Hepatocyte (in vitro differentiated cells): ENCODE measurements at places on chromosomes 2 and 18.

- H3K4me1 ChIP-seq = no peaks in the 10 kb centered on the region
- H3K4me3 ChIP-seq = no peak overlapping the region
- no peak for DNase-seq
- H3K36me3 ChIP-seq = no peaks in the 10 kb centered on the region
- no peak overlapping the region for H3K27ac ChIP-seq
- no peaks in the 10 kb centered on the region for H3K27me3 ChIP-seq
These were observed 386.7 kb upstream of the CDH7 start for GRCh38 chr18:65363911-65364632.

- H3K27me3 ChIP-seq = no peaks in the 10 kb centered on the region
- no peak overlapping the region for H3K27ac ChIP-seq
- H3K36me3 ChIP-seq = no peaks in the 10 kb centered on the region
- no peak overlapping the region for H3K4me3 ChIP-seq
These were observed 212.5 kb downstream of the NEDD4L start for GRCh38 chr18:58256316-58257080.

DNA sequence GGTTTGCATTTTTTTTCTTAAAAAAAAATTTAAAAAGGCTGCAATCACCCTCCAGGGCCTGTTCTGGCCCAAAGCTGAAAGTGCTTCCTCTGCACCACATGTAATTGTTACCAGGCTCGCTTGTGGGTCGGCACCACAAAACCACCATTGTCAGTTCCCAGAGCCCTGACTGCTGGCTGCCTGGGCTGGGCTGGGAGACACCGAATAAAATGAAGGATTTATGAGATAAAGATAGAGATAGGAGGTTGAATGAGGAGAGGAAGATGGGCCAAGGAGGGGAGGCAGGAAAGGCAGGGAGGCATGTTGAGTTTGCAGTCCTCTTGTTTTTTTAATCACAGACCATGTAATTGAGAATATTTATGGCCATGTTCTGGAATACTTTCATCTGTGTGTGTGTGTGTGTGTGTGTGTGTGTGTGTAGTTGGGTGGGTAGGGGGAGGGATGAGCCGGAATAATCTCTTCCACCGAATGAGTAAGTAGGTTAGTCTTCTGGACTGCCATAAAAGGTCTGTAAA lies 14.7 kb downstream of the NRP2 start:
- H3K27ac ChIP-seq = peak overlapping the region; percentile 35
- DNase-seq = peak; percentile 63
- no peak overlapping the region for H3K4me3 ChIP-seq
- H3K27me3 ChIP-seq = no peaks in the 10 kb centered on the region
- H3K36me3 ChIP-seq = no peaks in the 10 kb centered on the region

- no peaks in the 10 kb centered on the region for H3K27me3 ChIP-seq
- no peak overlapping the region for H3K27ac ChIP-seq
- no peak overlapping the region for H3K4me3 ChIP-seq
- H3K4me1 ChIP-seq = peaks cover 6% of the 10 kb centered on the region
- peak; percentile 14 for DNase-seq
- H3K36me3 ChIP-seq = no peaks in the 10 kb centered on the region
These were observed 245.3 kb downstream of the STK39 start for GRCh38 chr2:168002021-168002553.

- H3K4me3 ChIP-seq = no peak overlapping the region
- no peaks in the 10 kb centered on the region for H3K36me3 ChIP-seq
- H3K4me1 ChIP-seq = peaks cover 12% of the 10 kb centered on the region
- H3K27me3 ChIP-seq = no peaks in the 10 kb centered on the region
- no peak for DNase-seq
These were observed 21.0 kb upstream of the HES6 start for GRCh38 chr2:238260883-238261282.

DNA sequence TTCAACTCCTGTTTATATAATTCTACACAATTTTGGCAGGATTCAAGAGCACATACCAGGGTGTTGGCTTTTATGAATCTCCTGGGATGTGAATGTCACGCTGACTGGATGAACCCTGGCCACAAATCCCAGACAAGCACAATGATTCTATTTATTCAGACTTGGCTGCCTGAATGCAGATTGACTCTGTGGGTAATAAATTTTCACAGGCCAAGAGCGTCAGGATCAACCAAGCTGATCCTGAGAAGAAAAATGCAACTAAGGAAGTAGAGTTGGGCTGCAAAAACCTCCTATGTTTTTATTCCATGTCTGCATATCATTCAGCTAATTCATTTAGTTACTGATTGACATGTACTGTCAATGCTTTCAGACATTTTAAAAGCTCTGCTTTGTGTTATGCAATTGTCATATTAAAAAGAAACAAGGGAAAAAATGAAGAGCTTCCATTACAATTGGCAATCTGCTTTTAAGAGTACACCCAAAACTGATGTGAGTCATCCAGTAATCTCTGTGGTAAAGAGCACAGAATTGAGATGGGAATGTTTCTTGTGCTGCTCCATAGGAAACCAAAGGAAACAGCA lies 173.0 kb upstream of the REV1 start:
- H3K4me1 ChIP-seq = peaks cover 14% of the 10 kb centered on the region
- H3K4me3 ChIP-seq = no peak overlapping the region
